Liver (tissue), 10 donors: ENCODE measurements at places on chromosomes 3 and 15. TPM values are rescaled to one million over a fixed set of nuclear protein-coding genes. Genes with fewer than 3 reads are reported as not detected.

Gene CGNL1
- 19.3 TPM for total RNA-seq

Gene CLRN1
- not detected for total RNA-seq

Gene SLC24A5
- total RNA-seq: not detected

Gene ZCWPW2
- 0.17 TPM for total RNA-seq

Gene P2RY1
- total RNA-seq: 7.5 TPM

Gene CADM2
- 0.92 TPM for total RNA-seq

- no peak overlapping the region for H3K27ac ChIP-seq
- DNase-seq: no peak
- no peaks in the 10 kb centered on the region for H3K27me3 ChIP-seq
Measured at GRCh38 chr15:91407269-91407889, 307.3 kb downstream of the SV2B start.

GRCh38 chr3:160183345-160184076 is 41.7 kb upstream of the C3orf80 start:
- no peaks in the 10 kb centered on the region for H3K36me3 ChIP-seq
- no peak for DNase-seq
- no peaks in the 10 kb centered on the region for H3K27me3 ChIP-seq
- no peak overlapping the region for H3K27ac ChIP-seq
- H3K4me3 ChIP-seq: no peak overlapping the region

DNA sequence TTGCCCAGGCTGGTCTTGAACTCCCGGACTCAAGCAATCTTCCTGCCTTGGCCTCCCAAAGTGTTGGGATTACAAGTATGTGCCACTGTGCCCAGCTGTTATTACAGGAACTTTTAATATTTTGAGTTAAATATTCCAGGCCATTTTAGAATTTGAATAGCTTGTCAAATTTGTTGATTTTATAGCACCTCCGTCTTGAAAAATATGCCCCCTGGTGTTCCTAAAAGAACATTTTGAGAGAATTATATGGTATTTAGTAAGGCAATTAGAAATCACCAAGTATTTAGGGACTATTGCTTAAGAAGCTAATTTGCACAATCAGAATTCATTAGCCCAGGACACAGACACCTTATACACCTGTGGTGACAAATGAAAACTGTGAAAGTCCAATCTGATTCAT is 23.7 kb downstream of the PDE8A start:
- H3K4me1 ChIP-seq: peaks cover 55% of the 10 kb centered on the region
- peak overlapping the region; percentile 43 for H3K27ac ChIP-seq
- H3K27me3 ChIP-seq: no peaks in the 10 kb centered on the region
- no peak overlapping the region for H3K4me3 ChIP-seq

DNA sequence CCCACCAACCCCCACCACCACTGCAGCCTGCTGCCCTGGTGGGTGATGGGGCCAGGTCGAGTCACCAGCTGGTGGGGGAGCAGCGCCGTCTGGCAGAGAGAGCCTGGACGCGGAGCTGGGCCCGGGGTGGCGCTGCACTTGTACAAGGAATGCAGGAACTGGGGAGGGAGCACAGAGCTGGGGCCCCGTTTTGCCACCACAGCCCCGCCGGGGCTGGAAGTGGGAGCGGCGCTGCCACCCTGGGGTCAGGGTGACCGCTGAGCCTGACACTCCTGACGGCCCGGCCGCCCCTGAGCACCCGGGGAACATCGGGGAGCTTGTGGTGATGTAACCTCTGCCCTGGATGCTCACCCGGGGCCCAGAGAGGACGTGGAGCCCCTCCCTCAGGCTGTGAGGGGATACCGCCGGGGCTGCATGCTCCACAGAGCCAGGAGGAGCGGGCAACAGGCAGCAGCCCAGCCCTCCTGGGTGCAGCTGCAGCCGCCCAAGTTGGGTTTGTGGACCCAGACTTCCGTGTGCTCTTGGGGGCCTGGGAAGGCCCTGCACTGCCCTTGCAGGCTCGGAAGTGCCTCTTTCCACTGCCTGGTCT is 32.6 kb upstream of the IREB2 start:
- DNase-seq: no peak
- no peak overlapping the region for H3K4me3 ChIP-seq
- no peaks in the 10 kb centered on the region for H3K4me1 ChIP-seq

DNA sequence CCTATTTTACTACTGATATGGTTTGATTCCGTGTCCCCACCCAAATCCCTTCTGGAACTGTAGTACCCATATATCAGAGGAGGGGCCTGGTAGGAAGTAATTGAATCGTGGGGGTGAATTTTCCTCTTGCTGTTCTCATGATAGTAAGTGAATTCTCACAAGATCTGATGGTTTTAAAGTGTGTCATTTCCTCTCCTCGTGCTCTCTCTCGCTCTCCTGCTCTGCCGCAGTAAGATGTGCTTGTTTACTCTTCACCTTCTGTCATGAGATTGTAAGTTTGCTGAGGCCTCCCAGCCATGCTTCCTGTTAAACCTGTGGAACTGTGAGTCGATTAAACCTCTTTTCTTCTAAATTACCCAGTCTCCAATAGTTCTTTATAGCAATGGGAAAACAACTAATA is 81.2 kb upstream of the ZBTB20 start:
- no peak overlapping the region for H3K4me3 ChIP-seq
- H3K4me1 ChIP-seq: no peaks in the 10 kb centered on the region
- H3K36me3 ChIP-seq: no peaks in the 10 kb centered on the region
- H3K27me3 ChIP-seq: no peaks in the 10 kb centered on the region
- H3K27ac ChIP-seq: no peak overlapping the region

DNA sequence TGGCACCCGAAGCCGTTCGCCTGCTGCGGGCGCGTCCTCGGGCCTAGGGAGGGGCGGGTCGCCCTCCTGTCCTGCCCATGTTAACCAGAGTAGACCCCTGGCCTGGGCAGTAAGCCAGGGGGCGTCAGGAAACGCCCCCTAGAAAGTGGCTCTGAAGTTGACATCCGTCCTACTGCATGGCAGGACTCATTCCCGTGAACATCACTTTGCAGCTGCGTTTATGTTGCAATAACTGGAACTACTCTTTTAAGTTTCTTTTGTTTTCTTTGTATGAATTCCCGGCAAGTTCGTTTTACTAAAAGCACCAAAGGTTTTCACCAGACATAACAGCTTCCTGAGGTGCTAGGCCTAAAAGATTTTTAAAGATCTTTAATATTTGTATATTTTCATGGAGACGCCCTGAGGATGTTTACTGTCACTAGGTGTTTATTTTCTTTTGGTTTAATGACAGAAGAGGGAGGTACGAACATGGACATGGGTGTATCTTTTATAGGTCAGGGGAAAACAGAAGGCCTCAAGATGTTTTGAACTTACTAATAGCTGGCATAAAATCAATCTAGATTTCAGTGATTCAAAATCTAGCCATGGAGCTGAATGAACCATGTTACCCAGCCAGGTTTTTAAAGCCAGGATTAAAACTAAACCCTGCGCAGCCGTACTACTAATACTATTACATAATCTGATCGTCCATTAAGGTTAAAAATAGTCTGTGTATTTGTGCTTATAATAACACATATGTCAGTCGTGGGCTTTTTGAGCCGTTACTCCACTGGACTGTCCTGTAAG is 1.0 kb downstream of the C15orf61 start:
- H3K4me1 ChIP-seq: peaks cover 7% of the 10 kb centered on the region
- H3K36me3 ChIP-seq: peaks cover 4% of the 10 kb centered on the region
- no peak for DNase-seq
- no peaks in the 10 kb centered on the region for H3K27me3 ChIP-seq
- peak overlapping the region; percentile 59 for H3K4me3 ChIP-seq

DNA sequence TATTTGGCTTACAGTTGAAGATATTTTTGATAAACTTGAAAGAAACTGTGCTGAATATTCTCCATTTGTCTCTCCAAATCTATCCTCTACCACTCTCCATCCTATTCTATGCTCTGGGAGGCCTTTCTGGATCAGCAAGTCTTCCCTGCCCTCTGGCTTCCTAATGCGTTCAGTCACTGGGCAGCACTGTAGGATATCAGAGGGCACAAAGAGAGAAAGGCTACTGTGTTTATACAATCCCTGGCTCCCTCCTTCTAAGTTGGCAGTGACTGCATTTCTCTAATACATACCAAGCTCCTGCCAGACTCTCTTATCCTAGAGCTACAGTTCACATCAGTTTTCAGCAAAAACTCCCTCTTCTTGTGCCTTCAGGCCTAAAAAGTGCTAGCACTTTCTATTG is 102.1 kb upstream of the FHIT start:
- H3K27me3 ChIP-seq: no peaks in the 10 kb centered on the region
- no peak for DNase-seq
- H3K36me3 ChIP-seq: no peaks in the 10 kb centered on the region
- H3K4me3 ChIP-seq: no peak overlapping the region
- no peak overlapping the region for H3K27ac ChIP-seq

DNA sequence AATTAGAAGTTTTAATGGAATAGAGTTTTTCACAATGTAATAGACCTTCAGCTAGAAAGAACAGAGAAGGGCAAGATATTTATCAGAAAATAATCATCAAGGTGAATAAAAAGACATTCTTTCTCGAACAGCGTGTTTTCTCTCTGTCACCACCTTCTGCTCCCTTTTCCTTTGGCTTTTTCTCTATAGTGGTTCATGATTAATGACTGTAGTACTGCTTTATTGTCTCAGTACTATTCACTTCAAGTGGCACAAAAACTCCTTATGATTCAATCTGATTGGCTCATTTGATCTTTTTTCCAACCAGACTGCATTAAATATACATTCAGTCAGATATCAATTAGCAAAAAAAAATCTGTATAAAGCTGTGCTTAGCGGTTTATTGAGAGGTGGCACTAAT is 516.0 kb downstream of the OTOL1 start:
- H3K4me1 ChIP-seq: no peaks in the 10 kb centered on the region
- H3K27ac ChIP-seq: no peak overlapping the region
- H3K4me3 ChIP-seq: no peak overlapping the region
- no peak for DNase-seq
- no peaks in the 10 kb centered on the region for H3K27me3 ChIP-seq
- H3K36me3 ChIP-seq: no peaks in the 10 kb centered on the region

DNA sequence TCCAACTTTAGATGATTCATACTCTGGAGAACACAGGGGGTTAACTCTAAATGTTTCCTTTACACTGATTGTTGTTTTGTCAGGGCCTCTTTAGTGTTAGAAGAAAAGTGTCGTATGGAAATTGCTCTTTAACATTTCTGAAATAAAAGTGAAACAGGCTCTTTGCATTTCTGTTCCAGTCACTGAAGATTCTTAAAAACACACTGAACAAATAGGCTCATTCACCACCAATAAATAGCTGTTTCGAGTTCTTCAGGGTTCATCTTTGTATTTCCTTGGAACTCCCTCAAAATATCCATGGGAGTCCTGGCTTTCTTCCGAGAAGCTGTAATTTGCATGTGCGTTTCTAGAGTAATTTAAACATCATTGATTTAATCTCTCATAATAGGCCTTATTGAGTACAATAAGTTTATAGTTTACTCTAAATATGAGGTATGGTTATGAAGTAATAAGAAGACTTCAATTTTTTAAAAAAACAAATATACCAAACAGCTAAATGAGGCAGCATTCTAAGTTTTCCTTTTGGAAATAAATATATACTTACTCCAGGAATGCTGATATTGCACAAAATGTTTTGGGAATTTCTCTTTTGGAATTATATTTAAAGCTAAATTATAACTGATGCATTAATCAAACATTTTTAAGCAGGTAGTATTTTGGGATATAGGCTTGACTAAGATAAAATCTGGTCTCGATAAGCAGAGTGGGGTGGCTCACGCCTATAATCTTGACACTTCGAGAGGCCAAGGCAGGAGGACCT is 327.4 kb downstream of the EPHA3 start:
- H3K36me3 ChIP-seq: no peaks in the 10 kb centered on the region
- H3K27ac ChIP-seq: no peak overlapping the region
- DNase-seq: no peak
- H3K4me1 ChIP-seq: no peaks in the 10 kb centered on the region

DNA sequence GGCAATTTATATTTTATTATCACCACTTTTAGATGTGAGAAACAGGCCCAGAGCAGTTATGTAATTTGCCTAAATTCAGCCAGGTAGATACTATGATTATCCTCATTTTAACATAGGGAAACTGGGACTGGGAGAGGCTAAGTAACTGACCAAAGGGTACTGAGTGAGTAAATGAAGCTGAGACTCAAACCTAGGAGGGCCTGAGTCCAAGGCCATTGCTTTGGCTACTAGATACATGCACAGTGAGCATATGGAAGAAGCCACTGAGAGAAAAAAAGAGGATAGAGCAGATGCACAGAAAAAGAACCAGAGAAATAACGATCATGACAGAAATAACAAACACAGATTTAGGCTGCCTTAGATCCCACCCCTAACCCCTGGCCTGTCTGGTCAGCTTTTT is 33.6 kb downstream of the USF3 start:
- no peak for DNase-seq
- H3K4me1 ChIP-seq: peaks cover 16% of the 10 kb centered on the region
- H3K4me3 ChIP-seq: no peak overlapping the region
- H3K27me3 ChIP-seq: no peaks in the 10 kb centered on the region
- H3K27ac ChIP-seq: peak overlapping the region; percentile 74

GRCh38 chr3:152243301-152243711 is 25.4 kb upstream of the MBNL1 start:
- H3K4me3 ChIP-seq: no peak overlapping the region
- peak overlapping the region; percentile 6 for H3K27ac ChIP-seq
- no peak for DNase-seq

DNA sequence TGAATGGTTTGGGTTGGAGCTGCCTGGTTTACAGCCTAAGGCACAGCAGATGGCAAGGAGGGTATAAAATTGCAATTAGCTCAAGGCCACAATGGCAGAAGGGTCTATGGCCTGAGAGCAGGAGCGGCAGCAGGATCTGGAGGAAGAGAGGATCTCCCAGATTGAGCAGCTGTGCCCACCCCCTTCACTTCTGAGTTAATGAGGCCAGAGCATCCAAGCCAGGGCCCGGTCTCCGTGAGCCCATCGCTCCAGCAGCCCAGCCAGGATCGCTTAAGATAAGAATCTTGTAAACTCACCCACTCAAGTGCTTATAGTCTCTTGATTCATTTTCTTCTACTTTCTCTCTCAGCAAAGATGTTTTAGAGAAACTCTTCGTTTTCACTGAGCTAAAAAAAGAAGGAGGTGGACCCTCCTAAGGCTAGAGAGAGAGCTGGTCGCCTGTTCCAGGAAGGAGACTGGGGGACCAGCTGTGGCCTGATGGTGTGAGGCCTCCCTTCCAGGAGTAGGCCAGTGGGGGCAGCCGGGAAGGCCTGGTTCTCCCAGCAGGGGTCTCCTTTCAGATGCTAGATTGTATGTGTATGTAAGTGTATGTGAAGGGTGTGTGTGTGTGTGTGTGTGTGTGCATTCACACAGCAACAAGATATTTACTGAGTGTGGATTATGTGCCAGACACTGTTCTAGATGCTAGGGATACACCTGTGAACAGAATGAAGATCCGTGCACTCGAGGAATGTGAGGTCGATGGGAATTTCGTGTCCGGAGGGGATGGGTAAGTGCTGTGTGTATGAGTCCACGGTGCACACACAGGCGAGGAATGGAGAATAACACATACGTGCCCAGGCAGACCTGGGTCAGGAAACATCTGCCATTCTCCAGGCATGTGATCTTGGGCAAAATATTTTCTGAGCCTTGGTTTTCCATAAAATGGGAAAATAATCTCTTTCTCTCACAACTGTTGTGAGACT is 18.6 kb downstream of the MAGEF1 start:
- H3K27me3 ChIP-seq: no peaks in the 10 kb centered on the region
- H3K27ac ChIP-seq: no peak overlapping the region
- DNase-seq: no peak
- H3K4me3 ChIP-seq: no peak overlapping the region
- no peaks in the 10 kb centered on the region for H3K36me3 ChIP-seq

GRCh38 chr15:91469632-91470567 is 369.8 kb downstream of the SV2B start:
- H3K27ac ChIP-seq: no peak overlapping the region
- DNase-seq: no peak
- H3K36me3 ChIP-seq: no peaks in the 10 kb centered on the region
- no peaks in the 10 kb centered on the region for H3K27me3 ChIP-seq
- H3K4me1 ChIP-seq: no peaks in the 10 kb centered on the region
